NCI-H1930 (cell line): ENCODE measurements at places on chromosomes 6 and 20.

DNA sequence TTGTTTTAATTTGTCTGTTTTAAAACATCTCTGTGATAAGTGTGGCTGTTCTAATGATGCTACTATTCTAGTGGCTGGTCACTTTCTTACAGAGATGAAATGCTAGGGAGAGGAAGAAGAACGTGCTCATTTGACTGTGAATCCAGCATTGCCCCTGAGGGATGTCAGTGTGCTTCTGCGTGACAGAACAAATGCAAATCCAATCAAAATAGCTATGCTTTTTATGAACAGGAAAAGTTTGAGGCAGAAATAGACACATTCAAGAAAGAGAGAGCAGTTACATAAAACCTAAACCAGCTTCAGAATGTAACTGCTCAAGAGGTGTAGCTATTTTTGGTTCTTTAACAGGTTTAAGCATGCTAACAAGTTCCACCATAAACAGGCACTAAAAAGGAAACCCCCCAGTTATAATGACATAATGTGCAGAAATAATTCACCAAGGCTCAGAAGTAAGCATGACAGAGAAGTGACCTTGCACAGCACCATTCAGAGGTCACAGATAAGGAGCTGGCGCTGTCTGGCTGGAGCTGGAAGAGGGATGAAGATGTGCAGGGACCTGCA, 385.3 kb downstream of the EPM2A start:
- no peak for DNase-seq

DNA sequence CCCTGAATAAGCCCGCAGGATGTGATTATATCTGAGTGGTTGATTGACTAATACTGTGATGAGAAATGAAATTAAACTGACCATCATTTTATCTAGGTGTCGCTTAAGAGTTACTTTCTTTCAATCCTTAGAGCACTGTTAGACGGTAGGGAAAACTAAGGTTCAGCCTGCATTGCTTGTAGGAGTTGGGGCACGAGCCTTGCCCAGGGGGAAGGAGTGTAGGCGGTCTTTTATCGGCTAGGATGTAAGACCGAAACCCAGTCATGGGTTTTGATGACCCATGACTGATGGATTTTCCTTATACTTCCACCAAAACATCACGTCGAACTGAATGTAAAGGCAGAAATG, 392 bp upstream of the TASP1 start:
- no peak for DNase-seq

DNA sequence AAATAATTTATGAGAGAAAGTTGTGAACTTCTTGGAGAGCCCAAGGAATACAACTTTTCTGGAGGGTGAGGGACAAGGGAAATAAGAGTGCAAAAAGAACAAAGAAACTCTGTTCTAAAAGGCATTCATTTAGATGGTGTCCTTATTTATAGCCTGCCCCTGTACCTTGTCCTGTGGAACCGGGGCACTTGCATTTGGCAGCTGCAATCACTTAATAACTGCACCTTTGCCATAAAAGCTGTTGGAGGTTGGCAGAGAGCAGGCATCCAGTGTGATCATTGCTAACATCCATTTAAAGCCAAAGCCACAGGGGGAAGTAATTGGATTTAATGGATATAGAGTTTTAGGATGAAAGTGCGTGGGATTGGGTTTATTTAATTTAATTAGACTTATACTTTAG, 50.8 kb upstream of the SGK1 start:
- DNase-seq = no peak

GRCh38 chr20:49172413-49172812, 15.7 kb downstream of the STAU1 start:
- DNase-seq = no peak

- no peak for DNase-seq
Observed at GRCh38 chr20:62064770-62065673, 659 bp downstream of the TAF4 start.

GRCh38 chr20:51470907-51471411, 71.6 kb downstream of the NFATC2 start:
- no peak for DNase-seq

DNA sequence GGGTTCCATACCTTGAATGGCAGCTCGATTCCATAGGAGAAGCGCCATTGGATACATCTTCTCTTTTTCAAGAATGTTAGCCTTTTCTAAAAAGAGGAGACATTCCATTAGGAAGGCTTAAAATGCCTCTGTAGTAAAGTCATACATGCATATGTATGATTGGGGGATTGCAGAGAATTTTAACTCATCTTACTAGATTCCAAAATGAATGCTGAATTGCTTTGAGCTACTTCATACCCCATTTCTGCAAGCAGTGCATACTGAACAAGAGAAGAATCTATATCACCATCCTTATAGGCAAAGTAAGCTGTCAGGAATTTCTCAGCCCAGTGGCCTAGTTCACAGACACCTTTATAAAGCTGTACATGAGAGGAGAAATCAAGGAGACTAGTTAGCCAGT, 80.3 kb downstream of the NDUFAF5 start:
- no peak for DNase-seq
